Stimulated activated CD4-positive, alpha-beta T cell treated with anti-CD3 and anti-CD28 coated beads, Interleukin-1b, Interleukin-23, amount 100 ng/mL, for 1 hour (primary cell): ENCODE measurements at places on chromosomes 5 and 9.
A peak's percentile ranks its signal among the peaks of the same experiment; 100 is the strongest.

- DNase-seq = no peak
Measured at GRCh38 chr9:129489838-129490582, 130.9 kb downstream of the C9orf50 start.

DNA sequence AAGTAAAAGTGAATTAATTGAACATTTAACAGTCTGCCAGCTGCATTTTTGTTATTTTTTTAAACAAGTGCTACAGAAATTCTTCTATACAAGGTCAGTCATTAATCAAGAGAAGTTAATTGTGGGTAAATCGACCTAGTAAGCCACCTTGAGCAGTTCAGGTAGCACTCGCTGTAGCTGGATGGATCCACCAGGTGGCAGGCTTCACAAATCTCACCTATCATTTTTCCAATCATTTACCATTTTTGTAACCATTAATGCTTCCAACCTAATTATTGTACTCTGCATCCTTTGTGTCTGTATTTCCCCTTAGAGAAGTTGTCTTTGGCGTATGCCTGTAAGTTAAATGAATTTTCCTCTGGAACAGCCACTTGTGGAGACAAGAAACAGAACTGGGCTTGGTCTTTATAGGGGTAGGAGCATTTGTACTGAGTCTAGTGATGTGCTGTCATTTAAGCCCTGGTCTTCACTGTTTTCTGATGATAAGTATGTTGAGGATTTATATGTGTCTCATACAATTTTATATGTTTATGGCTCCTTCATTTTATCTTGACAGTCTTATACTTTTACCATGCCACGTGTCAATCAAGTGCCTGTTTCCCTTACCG, 39.5 kb downstream of the CD180 start:
- peak; percentile 23 for DNase-seq

GRCh38 chr5:158064334-158065123, 205.6 kb upstream of the CLINT1 start:
- DNase-seq = no peak

DNA sequence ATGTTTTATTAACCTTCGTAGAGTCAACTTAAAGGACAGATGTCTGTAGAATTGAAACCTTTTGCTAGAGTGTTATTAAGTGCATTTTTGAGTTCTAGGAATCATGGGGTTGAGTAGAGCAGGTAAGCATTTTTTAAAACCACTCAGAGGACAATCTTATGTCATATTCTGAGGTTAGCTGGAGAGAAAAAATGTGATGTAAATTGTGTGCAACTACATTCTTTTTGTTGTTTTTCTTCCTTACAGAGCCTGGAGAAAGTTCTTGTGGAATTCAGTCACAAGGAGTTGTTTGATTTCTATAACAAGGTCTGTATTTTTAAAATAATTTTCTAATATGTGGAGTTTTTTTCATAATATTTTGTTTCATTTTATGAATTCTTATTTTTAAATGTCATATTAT, 206.4 kb downstream of the COMMD10 start:
- DNase-seq = no peak

DNA sequence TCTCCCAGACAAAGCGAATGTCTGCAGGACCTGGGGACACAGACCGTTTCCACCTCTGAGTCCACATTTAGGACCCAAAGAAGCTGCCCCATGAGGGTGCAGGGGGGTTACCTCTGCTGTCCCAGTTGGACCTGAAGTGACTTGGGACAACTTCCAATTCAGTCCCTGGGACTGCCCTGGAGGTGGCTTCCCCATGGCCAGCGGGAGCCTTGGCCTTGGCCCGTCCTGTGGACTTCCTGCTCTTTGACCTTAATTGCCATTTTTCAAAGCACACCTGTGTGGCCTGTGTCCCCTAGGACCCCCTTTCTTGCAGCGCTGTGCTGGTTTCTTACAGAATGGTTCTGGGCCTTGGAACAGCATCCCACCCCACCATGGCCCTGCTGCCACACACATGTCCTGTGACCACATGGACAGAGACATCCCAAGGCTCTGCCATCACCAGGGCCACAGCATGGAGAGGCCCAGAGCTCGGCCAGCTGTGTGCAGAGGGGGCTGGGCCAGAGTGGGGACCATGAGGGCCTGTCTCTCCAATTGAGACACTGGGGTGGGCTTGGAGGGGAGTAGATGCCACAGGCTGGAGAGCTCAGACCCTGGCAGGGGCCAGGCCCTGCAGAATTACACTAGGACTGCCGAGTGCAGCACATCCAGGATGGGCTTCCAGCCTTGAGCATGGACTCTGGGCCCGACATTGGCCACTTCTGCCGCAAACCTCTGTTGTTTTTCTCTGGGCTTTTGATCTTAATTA, 45.8 kb downstream of the SECISBP2 start:
- no peak for DNase-seq

DNA sequence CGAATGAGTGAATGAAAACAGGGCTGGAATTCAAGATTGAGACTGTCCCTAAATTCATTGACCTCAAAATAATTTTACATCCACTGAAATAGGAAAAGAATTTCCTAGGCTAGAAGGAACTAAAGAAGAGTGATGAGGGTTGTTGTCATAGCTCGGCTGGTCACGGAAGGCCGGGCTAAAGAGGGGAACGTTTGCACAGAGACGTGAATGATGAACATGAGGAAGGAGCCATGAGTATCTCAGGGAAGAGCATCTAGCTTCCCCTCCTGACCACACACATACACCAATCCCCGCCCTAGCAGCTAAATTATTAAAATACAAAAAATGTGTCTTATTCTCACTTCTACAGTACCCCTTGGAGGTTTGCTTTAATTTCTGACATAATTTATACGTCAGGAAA, 124.4 kb upstream of the ABCA1 start:
- no peak for DNase-seq

DNA sequence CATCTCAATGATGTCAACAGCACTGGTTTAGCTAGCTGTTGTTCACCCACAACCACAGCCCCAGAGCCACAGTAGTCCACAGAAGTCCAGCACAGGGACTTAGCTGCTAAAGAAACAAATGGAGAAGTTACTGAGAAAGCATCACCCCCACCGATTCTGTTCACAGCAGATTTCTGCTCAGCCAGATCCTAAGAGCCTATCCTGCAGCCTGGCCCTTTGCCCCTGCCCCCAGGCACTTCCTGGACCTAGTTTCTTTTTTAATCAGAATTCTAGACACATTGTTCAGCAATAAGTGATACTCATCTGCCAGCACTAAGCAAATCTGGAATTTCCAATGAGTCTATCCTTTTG, 7.4 kb downstream of the B4GALT1 start:
- DNase-seq = no peak

GRCh38 chr5:8784692-8785091, 761.2 kb downstream of the SEMA5A start:
- no peak for DNase-seq

GRCh38 chr9:13621872-13622564, 342.5 kb upstream of the MPDZ start:
- DNase-seq = no peak

DNA sequence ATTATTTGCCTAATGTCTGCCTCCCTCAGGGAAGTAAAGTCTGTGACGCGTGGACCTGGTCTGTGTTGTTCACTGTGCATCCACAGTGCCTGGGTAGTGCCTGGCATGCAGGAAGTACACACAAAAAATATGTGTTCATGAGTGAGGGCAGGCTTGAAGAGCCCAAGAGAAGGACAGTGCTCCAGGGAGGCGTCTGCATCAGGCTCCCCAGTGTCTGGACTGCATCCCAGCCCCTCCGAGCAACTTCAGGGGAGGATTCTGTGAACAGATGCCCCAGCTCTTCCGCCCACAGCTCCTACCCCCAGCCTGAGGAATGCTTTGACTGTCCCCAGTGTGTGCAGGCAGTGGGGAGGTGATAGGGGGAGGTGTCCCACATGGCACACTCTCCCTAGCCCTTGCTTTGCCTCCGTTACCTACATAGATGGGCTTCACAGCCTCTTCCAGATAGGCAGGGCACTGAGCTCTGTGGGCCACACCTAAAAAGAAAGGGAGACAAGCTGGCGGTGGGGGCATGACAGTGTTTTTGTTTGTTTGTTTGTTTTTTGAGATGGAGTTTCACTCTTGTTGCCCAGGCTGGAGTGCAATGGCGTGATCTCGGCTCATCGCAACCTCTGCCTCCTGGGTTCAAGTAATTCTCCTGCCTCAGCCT, 25.4 kb downstream of the IRF1 start:
- no peak for DNase-seq

GRCh38 chr5:43140286-43140685, 19.6 kb downstream of the ZNF131 start:
- no peak for DNase-seq

DNA sequence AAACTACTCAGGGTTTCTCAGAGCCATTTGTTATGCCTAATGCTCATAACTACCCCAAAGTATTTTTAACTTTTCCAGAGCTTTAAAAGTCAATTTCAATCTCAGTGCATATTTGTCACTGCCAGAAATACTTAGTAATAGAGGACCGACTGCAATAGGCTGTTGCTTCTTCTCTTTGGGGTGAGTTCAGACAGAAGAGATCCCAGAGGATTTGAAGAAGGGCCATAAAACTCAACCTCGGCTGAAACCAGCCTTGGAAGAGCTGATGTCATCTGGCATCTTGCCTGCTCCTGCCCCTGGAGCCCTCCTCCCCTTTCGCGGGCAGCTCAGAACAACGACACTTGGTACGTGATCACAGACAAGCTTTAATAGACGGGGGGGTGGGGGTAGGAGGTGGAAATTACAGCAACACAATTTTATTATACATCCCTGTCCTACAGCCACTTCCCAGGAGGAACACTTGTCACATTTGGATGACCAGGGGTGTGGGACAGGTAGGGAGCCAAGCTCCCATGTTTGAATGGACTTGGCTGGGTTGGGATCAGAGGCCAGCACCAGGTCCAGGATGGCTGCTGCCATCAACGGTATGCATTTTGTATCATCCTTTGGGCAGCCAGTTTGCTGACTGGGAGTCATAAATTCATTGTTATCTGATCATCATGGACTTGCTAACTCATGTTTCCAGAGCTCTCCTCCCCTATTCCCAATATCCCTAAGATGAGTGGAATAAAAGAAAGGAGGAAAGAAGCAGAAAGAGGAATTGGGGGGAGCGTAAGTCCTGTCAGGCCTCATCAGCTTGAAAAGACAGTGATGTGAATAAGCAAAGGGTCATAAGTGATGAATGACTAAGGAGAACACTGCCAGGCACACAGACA, 186.6 kb upstream of the PANK3 start:
- no peak for DNase-seq

DNA sequence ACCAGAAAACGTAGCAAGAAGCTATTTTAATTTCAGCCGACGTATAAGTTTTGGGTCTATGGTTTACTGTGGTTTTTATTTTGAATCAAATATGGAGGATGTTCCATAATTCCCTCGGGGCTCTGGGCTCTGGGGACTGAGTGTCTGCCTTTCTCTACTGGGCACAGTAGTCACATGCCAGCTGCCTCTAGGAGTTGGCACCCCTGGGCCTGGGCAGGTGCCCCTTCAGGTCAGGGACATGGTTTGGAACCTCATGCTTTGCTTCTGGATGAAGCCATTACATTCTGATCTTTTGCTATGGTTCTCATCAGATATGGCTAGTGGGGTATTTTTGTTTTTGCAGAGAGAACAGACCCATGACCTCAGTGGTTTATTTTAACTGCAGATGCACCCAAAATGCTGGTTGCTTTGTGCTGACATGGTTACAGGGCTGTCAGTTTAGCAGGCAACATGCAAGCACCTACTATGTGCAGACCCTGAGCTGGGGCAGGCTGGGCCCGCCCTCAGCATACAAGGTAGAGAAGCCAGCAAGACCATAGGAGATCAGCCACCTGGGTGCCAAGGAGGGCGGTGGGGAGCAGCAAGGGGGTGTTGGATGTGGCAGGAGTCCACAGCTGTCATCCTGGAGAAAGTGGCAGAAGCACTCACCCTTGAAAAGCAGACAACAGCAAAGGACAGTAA, 54.5 kb upstream of the PSD2 start:
- DNase-seq = no peak

DNA sequence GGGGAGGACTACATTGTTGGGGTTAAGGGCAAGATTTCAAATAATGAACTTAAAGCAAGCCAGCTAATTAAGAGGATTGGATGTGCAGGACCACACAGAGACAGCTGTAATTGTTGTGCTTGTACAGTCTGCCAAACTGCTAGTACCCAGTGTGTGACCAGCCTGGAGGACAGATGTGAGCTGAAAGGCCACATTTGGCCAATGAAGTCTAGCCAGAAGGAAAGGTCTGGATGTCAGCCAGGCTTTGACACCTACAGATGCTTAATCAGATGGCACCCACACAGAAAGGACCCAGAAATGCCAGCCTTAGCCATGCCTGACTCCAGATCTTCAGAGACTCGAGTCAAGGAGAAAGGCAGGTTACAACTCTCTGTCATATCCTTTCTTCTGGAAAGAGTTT, 491.1 kb downstream of the KIF4B start:
- no peak for DNase-seq

- DNase-seq = peak; percentile 17
Measured at GRCh38 chr9:71819115-71819739, 50.9 kb upstream of the CEMIP2 start.

DNA sequence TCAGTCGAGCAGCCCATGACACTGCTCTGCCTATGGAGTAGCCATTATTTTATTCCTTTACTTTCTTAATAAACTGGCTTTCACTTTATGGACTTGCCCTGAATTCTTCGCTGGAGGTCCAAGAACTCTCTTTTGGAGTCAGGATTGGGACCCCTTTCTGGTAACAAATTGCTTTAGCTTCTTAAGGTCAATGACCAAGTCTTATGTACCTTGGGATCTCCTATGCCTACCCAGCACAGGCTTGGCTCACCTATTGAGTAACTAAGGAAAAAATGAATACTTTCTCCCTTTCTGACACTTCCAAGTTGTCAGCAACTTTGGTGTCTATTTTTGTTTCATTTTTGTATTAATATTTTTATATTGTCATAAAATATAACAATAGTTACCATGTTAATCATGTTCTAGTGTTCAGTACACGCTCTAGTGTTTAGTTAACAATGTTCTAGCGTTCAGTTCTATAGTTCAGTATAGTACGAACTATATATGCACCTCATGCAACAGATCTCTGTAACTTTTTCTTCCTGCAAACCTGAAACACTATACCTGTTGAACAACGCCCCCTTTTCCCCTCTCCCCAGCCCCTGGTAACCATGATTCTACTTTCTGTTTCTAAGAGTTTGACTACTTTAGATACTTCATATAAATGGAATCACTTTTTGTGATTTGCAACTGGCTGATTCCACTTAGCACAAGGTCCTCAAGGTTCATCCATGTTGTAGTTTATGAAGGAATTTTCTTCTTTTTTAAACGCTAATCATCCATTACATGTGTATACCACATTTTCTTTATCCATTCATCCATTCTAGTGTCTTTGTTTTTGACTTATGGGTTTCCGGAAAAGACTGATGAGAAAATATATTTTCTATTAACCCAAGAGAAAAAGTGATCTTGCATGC, 1.8 kb upstream of the RHOBTB3 start:
- no peak for DNase-seq

- no peak for DNase-seq
Measured at GRCh38 chr9:116335392-116335791, 181.8 kb downstream of the PAPPA start.

- DNase-seq = no peak
Measured at GRCh38 chr5:72608297-72608696, 101.1 kb upstream of the ZNF366 start.

GRCh38 chr9:69976152-69976551, 67.5 kb upstream of the MAMDC2 start:
- DNase-seq = no peak
